CD4-positive, alpha-beta T cell treated with Interleukin-12 subunit alpha and Interleukin-12 subunit beta, for 1 hour (primary cell): ENCODE measurements at places on chromosomes 16 and 17.
A peak's percentile ranks its signal among the peaks of the same experiment; 100 is the strongest.

- DNase-seq: no peak
These were observed 256.5 kb upstream of the TNRC6C start for GRCh38 chr17:77701996-77702395.

GRCh38 chr17:19750020-19750572 is 2.0 kb upstream of the ALDH3A1 start:
- DNase-seq: no peak

DNA sequence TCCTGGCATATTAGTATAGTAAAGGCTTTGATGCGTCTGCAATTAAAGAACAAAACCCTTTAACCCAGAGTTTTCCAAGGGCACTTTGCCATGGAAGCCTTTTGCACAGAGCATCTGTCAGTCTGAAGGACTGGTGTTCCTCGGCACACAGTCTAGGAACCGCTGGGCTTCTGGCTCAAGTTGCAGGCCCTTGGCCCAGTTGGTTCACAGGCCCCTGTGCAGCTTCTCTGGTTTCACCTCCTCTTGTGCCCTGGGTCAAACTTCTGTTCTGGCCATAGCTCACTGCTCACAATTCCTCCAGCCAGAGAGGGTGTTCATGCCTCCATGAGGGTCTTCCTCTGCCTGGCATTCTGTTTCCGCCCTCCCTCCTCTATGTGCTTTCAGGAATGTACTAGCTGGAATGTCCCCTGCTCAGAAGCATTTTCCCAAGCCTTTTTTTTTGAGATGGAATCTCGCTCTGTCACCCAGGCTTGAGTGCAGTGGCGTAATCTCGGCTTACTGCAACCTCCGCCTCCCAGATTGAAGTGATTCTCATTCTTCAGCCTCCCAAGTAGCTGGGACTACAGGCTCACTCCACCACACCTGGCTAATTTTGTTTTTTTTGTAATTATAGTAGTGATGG is 34.5 kb upstream of the TEX2 start:
- DNase-seq: no peak

DNA sequence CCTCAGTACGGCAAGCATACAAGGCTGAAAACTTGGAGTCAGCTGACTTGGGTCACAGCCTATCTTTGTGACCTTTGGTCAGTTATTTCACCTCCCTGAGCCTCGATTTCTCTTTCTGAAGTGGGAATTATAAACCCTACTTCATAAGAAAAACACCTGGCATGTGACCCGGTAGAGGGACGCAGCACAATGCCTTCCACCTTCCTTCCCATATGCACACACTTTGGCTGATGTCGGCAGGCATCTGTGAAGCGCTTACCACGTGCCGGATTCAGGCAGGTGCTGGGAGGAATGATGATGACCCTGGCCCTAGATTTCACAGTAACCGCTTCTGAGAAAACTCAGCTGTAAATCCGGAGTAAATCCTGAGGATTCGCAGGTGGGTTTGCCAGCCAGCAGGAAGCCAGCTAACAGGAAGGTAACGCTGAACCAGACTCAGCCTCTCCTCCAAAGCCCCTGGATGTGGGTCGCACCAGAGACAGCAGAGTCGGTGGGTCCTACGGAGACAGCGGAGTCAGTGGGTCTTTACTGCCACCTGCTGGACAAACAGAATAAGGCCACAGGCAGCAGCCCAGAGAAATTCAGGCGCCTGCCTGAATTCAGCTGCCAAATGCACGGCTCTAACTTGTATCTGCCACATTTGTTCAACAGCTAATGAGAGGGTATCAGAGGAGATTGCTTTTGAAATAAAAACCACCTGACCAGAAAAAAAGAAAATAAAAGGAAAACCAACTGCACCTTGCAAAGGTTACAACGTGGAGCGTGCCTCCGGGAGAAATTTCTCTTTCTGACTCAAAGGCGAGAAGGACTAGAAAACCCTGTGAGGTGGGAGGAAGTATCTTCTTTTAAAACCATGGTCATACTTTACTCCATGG is 16.6 kb downstream of the COPRS start:
- peak; percentile 68 for DNase-seq

- no peak for DNase-seq
These were observed 164.6 kb downstream of the CDH11 start for GRCh38 chr16:64957246-64957645.

- DNase-seq: no peak
These were observed 4.4 kb downstream of the TBX2 start for GRCh38 chr17:61403801-61404662.

DNA sequence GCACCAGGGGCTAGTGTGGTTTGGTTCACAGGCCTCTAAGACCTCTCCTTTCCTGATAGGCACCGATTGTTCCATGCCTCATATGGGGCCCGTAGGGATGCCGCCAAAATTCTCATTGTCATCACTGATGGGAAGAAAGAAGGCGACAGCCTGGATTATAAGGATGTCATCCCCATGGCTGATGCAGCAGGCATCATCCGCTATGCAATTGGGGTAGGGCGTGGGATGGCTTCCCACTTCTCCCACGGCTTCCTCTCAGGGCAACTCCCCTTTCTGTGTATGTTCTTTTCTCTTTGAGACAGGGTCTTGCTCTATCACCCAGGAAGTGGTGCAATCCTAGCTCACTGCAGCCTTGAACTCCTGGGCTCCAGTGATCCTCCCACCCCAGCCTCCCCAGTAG is 5.3 kb downstream of the ITGAX start:
- no peak for DNase-seq

GRCh38 chr16:14202095-14202494 is 131.0 kb downstream of the MRTFB start:
- DNase-seq: no peak

GRCh38 chr17:78075545-78075944 is 53.0 kb downstream of the TMC6 start:
- DNase-seq: no peak

DNA sequence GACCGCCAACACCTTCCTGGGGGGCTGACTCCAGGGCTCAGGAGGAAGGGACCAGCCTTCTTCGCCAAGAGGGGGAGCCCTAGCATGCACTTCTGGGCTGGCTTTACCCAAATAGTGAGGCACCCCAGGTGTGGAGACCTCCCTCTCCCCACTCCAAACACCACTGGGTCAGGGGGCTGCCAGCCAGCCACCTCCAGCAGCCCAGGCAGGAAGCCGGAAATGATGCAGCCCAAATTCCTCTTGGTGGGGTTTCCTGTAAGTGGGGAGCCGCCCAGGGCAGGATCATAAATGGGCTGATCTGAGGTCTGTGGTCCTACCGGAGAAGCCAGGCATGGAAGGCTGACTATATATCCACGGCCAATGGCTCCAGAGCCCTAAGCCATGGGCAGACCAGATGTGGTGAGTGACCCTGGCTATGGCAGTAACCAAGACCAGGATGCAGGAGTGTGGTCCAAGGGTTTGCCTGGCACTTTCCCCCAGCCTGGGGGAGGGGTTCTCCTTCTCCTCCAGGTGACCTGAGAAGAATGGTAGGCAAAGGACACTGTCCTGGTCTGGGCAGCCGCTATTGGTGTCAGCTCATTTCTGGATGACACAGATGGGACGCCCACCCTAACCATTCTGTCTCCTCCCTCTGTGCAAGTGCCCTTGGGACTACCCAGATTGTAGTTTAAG is 4.2 kb downstream of the GIT1 start:
- DNase-seq: peak; percentile 52

DNA sequence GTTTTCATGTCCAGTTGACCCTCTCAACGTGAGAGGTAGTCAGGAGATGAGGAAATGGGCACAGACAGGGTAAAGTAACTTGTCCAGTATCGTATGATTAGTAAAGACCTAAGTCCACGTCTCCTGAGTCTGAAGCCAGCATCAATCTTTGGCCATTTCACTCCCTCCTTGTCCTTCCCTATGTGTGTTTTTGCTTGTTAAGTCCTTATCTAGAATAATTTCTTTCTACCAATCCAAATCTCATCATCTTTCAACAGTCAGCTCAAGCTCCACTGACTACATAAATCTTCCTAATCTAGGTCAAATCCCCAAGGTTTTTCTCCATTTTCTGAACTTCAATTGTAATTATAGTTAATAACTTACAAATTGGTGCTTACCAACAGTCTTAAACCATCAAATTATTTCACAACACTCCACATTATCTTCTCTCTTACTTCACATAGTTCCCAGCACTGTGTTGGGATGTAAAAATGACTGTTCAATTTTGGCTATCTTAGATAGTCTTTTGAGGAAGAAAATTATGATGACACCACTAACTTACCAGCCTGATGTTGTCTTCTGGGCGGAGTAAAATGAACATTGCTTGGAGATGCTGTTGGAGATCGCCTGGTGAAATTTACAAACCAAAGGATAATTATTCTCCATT is 72.3 kb upstream of the CORO6 start:
- DNase-seq: no peak

GRCh38 chr17:58641887-58642311 is 49.9 kb downstream of the TEX14 start:
- DNase-seq: no peak

- no peak for DNase-seq
These were observed 4.0 kb upstream of the CCDC43 start for GRCh38 chr17:44693609-44694008.

DNA sequence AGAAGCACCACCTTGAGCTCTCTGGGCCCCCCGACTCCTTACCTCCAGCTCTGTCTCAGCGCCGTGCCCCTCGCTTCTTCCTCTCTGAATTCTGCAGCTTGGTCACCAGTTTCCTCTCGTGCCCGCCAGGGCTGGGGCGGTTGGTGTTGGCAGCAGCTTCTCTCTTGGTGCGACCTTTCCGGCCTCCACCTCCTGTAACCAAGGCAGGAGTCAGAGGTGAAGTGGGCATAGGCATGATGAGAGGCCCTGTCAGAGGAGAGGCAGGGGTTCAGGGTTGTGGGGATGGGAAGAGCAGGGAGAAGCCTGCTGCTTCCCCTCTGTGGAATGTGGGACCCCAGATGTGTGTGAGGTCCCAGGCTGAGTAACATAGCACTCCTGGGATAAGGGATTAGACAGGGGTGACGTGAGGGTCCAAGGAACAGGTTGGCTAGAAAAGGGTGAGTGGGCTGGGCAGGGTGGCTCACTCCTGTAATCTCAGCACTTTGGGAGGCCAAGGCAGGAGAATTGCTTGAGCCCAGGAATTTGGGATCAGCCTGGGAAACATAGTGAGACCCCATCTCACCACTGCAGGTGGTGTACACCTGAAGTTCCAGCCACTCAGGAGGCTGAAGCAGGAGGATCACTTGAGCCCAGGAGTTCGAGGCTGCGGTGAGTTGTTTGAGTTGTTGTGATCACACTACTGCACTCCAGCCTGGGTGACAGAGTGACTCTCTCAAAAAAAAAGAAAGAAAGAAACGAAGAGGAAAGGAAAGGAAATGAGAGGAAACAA is 626 bp downstream of the NUPR1 start:
- no peak for DNase-seq
